ENCODE measurements at places on chromosomes 3 and 15.

GRCh38 chr15:48500595-48500994, 144.9 kb downstream of the FBN1 start:
- no peak for DNase-seq

DNA sequence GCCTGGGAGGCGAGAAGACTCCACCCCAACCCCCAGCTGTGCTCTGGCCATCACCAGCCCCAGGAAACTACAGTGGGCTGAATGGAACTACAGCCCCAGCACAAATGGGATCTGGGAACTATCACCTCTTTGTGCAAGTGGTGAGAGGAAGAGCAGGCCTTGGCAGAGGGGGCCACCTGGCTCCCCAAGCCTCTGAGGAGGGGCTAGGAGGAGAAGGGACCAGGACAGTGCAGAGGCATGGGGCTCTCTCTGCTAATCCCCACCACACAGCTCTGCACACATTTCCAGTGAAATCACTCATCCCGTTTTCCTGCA, 31.6 kb downstream of the KY start:
- no peak for DNase-seq

DNA sequence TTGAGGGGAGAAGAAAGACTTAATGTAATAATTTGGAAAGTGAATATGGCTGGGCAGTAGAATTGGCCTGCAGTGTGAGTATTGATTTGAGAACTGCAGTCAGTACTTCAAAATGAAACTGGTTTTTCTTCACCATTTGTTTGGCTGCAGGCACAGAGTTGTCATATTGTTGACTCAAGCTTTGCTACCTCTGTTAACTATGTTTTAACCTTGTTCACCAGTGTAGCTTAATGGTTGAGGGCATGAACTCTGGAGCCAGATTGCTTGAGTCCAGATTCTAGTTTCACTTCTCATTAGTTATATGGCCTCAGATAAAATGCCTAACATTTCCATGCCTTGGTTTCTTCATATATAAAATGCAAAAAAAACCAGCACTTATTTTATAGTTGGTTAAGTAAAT, 64.1 kb downstream of the CFAP44 start:
- no peak for DNase-seq

DNA sequence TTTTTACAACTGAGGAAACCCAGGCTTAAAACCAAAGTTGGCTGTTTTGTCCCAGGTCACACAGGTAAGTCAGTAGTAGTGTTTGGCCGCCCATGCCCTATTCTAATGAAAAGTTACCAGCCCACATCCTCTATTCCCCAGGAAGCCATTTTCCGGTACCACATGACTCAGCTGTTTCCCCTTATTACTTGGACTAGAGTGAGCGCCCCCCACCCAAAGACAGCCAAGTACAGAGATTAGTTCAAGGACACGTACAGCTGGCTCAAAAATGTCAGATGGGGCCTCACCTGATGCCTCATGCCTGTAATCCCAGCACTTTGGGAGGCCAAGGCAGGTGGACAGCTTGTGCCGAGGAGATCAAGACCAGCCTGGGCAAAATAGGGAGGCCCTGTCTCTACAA, 8.5 kb upstream of the KLHL6 start:
- no peak for DNase-seq

DNA sequence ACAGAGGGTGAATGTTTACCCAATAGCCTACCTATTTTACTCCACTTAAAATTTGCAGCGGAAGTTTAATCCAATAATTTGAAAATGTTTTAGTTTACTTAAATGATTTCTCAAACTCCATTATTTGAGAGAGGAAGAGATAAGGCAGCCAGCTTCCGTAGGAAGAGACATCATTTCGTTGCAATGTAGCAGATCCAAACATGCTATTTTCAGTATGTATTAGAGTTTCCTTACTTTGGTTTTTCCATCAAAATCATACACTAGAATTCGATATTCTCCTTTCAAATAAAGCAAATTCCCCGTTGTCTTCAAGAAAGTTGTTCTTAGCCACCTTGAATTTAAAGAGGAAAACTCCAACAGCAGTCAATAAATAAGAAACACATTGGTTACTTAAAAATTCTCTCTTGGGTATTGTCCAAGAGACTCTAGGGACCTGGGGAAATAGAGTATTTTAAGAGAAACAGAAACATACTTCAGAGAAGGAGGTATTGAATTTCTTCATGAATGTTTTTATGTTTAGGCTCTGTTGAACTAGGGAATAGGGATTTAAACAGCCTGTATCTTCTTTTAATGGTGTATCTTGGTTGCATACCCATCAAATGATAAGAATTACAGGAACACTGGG, 324.5 kb upstream of the GBE1 start:
- DNase-seq: no peak

- DNase-seq: no peak
These were observed 67.1 kb downstream of the AAGAB start for GRCh38 chr15:67187351-67187854.

GRCh38 chr3:30042274-30042859, 564.0 kb upstream of the TGFBR2 start:
- DNase-seq: peak; percentile 45

GRCh38 chr3:55647063-55647462, 160.0 kb upstream of the WNT5A start:
- DNase-seq: no peak

GRCh38 chr15:23869396-23869795, 182.3 kb upstream of the NDN start:
- no peak for DNase-seq

DNA sequence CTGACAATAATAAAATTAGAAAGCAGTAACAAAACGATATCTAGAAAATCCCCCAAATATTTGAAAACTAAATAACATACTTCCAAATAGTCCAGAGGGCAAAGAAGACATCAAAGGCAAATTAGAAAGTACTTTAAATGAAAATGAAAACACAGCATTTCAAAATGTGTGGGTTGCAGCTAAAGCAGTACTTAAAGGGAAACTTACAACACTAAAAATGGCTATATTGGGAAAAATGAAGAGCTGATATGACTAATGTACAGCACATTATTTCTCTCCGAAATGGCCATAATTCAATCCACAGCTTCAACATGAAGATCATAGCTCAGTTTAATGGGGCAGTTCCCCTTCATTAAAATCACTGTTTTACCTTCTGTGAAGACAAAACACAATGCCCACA, 71.9 kb downstream of the FBXL22 start:
- DNase-seq: no peak

GRCh38 chr3:58203541-58203940, 7.2 kb downstream of the DNASE1L3 start:
- no peak for DNase-seq

All from amniotic stem cell (primary cell).